NCI-H187 treated with DMSO at 0.1 percent for 48 hours (cell line): ENCODE measurements at places on chromosomes 4 and X.

GRCh38 chr4:51885363-51885762, 42.4 kb downstream of the DCUN1D4 start:
- no peak for DNase-seq

DNA sequence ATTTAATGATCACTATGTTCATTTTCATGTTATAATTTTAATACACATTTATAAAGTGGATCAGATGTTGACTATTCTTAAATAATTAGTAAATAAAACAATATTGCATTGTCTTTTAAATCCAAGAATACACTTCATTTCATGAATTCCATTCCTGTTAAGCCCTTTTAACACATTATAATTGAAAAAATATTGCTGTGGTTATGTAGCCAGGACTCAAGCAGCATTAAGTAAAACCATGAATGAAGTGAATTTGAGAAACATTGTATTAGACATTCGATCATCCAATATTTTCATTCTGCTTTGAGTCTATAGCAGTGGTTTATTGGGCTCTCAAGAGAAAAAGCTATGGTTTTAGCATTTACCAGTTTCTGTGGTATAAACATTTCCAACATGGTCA, 94.2 kb upstream of the RAPGEF2 start:
- DNase-seq = no peak

DNA sequence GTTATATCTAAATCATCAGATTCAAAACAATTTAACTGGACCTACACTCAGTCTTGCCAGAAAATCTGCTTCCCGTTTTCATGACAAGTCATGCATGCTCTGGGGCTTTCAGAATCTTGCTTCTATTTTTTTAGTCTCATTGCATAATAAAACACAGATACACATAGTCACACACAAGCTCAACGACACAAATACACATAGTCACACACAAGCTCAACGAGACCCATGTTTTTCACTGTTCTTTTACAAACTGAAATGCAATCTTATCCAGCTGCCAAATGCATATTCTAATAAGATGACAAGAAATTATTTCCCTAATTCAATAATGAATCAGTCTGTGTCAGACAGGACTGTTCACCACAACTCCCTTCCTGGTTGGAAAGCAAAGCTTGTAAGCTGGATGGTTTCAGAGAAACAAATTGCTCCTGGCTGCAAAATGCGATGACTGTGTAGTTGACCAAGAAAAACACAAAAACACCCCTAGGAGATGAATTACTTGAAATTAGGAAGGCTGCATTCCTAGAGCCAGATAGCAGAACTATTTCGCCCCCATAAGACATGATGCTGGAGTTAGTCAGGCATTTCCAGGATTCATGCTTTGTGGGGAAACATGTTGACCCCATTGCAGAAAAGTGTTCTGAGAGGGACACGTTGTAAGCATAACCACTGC, 208.7 kb downstream of the CHIC2 start:
- DNase-seq = no peak

- no peak for DNase-seq
Measured at GRCh38 chr4:158578476-158578875, 56.8 kb downstream of the RXFP1 start.

- DNase-seq = no peak
Measured at GRCh38 chr4:185211035-185211434, 1.6 kb downstream of the SNX25 start.

DNA sequence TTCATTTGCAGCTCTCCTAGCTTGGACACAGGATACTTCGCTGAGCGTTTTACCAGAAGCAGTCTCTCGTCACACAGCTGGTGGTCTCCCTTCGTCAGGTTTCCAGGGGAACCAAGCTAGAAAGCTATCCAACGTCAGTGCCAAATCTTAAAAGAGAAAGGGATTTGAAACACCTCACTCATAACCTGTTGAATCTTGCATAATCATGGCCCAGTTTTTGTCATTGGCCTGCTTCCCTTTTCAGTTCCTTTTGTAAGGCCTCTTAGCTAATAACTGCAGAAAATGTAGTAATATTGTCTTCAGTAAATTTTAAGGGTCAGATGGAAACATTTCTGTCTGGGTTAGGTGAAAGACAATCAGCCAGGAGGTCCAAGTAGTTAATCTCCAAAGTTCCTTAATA, 22.0 kb downstream of the RAB39B start:
- DNase-seq = no peak
